ENCODE measurements at places on chromosomes 3 and 15. TPM values are rescaled to one million over a fixed set of nuclear protein-coding genes. Genes with fewer than 3 reads are reported as not detected.

The PRR20G gene
- total RNA-seq: not detected

The PTPRG gene
- 40.0 TPM for total RNA-seq

The ARL8B gene
- 65.7 TPM for total RNA-seq

DNA sequence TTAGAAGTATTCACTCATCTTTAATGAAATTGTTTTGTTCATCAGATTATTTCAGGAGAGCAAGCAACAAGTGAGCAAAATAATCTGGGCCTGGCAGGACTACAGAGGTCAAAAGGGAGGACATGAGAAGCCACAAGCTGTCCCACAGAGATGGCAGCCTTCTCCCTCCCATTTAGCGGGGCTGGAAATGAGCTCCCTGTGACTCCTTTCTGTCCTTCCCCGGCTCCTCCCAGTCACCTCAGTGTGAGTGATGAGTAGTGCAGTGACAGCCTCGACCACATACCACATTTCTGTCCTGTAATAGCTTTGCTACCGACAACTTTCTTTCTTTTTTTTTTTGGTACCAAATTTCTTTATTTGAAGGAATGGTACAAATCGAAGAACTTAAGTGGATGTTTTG, 38.0 kb downstream of the RAB7A start:
- no peak for DNase-seq

DNA sequence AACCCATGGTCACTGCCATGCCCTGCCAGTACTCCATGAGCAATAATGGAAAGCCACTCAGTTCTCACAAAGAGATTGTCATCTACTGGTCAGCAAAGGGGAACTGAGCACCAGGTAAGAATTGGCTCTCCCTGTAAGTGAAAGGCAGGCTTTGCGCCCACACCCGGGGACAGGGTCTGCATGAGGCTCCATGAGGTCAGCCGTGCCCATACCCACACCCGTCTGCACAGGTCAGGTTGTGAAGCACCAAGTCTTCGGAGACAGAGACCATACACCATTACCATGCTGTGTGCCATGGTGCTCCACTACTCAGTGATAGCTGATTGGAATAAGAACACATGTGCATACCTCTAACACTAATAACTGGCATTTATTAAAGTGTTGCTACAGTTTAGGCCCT, 322.9 kb downstream of the EPHB1 start:
- DNase-seq: no peak

GRCh38 chr3:167837466-167837865, 101.9 kb downstream of the SERPINI1 start:
- DNase-seq: no peak

GRCh38 chr15:34730701-34731100, 24.1 kb downstream of the GJD2 start:
- no peak for DNase-seq
